ENCODE measurements at places on chromosomes 16 and 17.

- no peak for DNase-seq
Measured at GRCh38 chr17:81582341-81582740, 30.2 kb upstream of the FAAP100 start.

DNA sequence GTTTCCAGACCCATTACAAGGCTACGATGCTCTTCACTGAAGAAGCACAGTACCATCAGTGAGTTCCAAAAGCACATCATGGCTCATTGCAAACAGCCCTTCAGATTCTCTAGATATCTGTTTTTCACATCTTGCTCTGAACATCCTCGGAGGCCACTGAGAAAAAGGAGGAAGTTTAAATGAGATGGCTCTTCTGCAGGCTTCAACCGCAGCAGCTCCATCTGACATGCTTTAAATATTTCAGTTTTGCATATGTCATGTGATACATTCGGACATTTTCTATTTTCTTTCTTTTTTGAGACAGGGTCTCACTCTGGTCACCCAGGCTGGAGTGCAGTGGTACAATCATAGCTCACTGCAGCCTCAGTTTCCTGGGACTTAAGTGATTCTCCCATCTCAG, 396.8 kb downstream of the NPIPA8 start:
- DNase-seq: no peak

DNA sequence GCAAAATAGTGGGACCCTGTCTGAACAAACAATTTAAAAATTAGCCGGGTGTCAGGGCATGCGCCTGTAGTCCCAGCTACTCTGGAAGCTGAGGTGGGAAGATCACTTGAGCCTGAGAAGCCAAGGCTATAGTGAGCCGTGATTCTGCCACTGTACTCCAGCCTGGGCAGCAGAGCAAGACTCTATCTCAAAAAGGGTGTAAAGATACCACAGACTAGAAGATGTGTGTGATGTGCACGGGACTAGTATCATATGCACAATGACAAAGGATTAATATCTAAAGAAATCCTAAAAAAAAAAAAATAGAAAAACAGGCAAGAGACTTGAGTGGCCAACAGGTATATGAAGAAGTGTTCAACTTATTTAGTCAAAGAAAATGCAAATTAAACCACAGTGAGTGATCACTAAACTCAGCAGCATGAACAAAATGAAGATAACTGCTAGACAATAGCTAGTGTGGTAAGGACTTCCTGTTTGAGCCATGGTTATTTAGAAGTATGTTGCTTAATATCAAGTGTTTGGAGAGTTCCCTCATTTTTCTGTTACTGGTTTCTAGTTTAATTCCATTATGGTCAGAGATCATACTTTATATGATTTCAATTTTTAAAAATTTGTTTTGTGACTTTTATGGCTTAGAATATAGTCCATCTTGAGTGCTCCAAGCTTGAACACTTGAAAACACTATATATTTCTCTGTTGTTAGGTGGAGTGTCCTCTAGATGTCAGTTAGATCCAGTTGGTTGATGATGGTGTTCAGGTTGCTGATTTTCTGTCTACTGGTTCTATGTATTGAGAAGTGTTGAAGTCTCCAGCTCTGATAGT, 14.7 kb upstream of the SLX4 start:
- DNase-seq: no peak

DNA sequence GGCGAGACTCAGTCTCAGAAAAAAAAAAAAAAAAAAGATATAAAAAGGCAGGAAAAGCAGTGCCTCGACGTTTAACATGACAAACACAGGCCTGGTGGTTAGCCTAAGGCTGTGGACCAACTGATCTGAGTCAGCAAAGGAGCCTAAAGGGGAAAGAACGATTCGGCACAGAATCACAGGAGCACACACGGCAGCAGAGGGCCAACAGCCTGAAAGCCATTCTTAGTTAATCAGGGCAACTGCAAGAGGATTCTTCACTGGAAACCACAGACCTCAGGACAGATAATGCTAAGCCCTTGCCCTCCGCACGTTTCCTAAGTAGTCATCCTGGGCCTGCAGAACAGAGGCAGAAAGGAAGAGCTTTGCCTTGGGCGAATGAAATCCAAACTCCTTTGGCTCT, 14.7 kb downstream of the TMEM11 start:
- DNase-seq: no peak

DNA sequence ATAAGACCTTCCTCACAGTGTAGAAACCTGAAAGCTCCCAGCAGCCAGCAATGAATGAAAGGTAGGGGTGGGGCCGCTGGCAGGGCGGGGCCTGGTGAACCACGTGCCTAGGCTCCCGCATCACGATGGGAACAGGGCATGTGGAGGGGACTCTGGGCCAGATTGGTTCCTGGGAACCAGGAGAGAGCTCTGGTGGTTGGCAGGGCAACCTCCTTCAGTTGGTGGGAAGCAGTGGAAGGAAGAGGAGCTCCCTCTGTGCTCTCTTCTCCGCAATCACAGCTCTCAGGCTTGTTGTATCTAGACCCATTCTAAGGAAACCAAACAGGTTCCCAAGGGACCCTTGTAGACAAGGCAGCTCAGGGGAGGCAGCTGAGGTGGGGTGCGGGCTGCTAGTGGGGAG, 10.5 kb downstream of the GGA2 start:
- no peak for DNase-seq

GRCh38 chr17:77768248-77768852, 190.2 kb upstream of the TNRC6C start:
- no peak for DNase-seq

GRCh38 chr16:8005096-8005860, 585.0 kb downstream of the TMEM114 start:
- no peak for DNase-seq

GRCh38 chr16:852451-853185, 52.1 kb upstream of the GNG13 start:
- no peak for DNase-seq

- no peak for DNase-seq
Measured at GRCh38 chr17:76560877-76561221, 21.0 kb downstream of the PRCD start.

GRCh38 chr17:6488008-6488539, 43.8 kb downstream of the PIMREG start:
- no peak for DNase-seq

- no peak for DNase-seq
Measured at GRCh38 chr16:28974007-28974436, 556 bp upstream of the SPNS1 start.

DNA sequence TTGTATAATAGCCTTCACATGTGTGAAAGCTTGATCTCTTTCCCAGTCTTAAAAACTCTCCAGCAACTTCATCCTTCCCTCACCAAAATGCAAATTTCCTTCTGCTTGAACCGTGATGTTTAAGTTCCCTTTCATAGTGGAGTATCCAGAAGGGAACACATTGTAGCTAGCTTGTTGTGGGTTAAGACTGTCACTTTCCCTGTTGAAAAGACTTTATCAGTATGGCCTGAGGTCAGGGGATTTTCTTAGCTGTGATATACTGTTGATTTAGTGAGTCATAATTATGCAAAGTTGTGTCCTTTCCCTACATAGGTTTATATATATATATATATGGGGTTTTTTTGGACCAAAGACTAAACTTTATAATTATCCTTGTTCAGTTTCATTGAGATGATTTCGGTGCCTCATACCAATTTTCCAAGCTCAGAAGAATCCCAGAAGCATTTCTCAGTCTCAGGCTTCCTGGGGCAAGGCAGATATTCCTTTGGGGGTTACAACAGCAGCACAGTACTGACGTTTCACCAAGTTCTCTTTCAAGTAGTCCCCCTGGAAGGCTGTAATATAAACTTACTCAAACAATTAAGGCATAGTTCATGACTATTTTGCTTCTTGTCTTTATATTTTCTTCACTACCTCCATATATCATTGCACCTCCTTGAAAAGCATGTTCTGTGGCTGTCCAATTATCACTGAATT, 35.7 kb downstream of the ESRP2 start:
- no peak for DNase-seq

DNA sequence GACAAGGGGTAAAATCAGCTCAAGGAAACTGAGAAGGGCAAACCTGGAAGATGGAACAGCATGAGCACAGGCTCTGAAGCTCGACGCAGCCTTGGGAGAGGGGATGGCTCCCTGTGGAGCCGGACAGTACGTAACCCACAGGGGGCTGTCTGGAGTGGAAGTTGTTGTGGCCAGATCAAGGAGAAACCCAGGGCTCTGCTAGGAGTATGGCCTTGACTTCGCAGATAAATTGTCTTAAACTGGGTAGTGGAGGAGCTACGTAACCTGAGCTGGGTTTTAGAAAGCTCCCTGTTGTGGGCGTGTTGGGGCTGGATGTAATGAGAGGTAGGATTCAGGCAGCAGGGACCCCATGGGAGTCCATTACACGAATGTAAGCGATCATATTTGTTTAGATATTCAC, 25.5 kb upstream of the AXIN2 start:
- no peak for DNase-seq

GRCh38 chr16:23333034-23333579, 31.0 kb downstream of the SCNN1B start:
- DNase-seq: no peak

DNA sequence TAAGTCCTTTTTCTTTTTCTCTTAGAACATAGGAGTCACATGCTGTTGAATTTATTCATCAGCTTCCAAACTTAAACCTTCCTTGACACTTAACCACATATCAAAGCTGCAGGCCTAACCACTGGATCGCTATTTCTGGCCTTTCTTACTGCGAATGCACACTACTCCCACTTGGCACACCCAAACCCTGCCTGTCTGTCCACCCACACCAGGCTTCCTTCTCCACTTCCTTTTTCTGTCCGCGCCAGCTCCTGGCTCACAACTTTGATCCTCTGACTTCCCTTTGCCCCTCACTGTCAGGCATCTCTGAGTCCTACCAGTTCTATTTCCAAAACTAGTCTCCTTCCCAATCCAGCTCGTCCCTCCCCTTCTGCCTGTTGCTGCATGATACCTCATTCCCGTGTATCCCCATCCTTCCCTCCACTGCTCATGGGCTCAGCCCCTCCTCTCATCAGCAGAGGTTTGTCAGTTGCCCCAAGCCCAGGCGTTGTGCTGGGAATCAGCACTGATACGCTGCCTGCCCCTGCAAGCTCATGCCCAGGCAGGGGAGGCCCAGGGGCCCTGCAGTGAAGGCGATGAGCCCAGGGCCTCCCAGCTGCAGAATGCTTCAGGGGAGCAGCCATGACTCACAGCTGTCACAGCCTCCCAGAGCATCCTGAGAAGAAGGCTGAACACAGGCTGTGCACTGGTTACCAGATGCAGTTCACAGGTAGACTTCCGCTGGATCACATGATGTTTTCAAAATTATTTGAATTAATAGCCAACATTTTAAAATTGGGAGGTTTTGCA, 179.8 kb downstream of the KATNIP start:
- no peak for DNase-seq

- no peak for DNase-seq
Measured at GRCh38 chr16:63385714-63386432, 1349.6 kb upstream of the CDH8 start.

- DNase-seq: no peak
Measured at GRCh38 chr17:43962479-43962878, 8.7 kb upstream of the PYY start.

- DNase-seq: no peak
Measured at GRCh38 chr16:2194166-2194834, 2.1 kb downstream of the CASKIN1 start.

- DNase-seq: no peak
Measured at GRCh38 chr16:87196661-87197060, 120.5 kb downstream of the C16orf95 start.

GRCh38 chr17:50177983-50178834, 12.4 kb downstream of the SGCA start:
- DNase-seq: no peak

DNA sequence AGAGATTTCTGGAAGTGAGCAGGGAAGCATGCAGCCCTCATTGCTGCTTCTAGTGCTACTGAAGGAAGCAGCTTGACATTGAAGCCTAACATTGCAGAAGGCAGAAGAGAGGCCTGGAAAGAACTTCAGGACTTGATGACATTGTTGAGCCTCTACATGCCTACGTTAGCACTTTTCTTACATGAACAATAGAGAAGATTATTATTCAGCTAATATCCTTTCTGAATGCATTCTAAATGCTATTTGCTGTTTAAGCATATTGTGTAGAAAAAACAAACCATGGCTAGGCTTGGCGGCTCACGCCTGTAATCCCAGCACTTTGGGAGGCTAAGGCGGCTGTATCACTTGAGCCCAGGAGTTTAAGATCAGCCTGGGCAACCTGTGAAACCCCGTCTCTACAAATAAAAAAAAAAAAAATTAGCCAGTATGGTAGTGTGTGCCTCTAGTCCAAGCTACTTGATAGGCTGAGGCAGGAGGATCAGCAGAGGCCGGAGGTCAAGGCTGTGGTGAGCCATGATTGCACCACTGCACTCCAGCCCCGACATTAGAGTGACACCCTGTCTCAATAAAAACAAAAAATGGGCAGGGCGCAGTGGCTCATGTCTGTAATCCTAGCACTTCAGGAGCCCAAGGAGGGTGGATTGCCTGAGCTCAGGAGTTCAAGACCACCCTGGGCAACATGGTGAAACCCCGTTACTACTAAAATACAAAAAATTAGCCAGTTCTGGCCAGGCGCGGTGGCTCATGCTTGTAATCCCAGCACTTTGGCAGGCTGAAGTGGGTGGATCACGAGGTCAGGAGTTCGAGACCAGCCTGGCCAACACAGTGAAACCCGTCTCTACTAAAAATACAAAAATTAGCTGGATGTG, 2.2 kb upstream of the AURKB start:
- DNase-seq: no peak

GRCh38 chr16:85393674-85394451, 219.3 kb upstream of the GSE1 start:
- DNase-seq: no peak

GRCh38 chr16:57668630-57669475, 747 bp downstream of the ADGRG3 start:
- no peak for DNase-seq

DNA sequence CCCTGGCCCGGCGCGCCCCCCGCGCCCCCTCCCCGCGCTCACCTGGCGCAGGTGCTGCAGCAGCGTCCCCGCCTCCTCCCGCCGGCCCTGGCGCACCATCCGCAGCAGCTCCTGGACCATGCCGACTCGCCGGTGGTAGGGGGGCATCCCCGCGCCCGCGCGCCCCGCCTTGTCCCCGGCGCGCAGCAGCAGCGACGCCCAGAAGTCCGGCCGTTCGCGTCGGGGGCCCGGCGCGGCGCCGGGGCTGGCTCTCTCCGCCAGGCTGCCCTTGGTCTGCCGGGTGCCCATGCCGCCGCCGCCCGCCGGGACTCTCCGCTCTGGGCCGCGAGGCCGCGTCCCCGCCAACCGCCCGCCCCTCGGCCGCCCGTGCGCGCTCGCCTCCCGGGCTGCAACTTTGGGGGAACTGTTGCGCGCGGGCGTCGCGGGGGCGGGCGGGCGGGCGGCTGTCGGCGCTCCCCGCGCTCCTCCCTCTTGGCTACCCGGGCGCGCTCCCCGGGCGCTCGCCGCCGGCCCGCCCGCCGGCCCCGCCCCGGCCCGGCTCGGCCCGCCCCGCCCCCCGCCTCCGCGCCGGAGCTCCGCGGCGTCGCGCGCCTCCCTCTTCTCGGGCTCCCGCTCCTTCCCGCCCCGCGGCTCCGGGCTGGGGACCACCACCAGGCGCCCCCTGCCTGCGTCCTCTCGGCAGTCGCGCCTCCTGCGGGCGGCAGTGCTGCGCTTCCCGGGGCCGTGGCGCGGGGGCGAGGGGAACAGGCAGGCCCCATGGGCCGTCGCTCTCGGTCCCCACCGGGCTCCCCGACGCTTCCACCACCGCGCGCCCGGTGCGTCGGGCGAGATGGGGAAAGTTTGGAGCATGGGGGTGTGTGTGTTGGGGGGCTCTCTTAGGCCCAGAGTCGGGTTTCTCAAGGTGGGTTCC, at the start of gene LRRC75A:
LRRC75A (minus strand) TSS at position 491 of the 910 bp plus-strand sequence; CDS start at position 288, 203 bp downstream.
- no peak for DNase-seq

Measured in NCI-H187 (cell line).